ENCODE measurements at places on chromosomes 11 and 22.

- no peak for DNase-seq
Observed at GRCh38 chr22:49979587-49980264, 19.2 kb downstream of the PIM3 start.

- DNase-seq: no peak
Observed at GRCh38 chr11:114034956-114035355, 24.6 kb upstream of the ZBTB16 start.

- no peak for DNase-seq
Observed at GRCh38 chr11:30344085-30344484, 21.2 kb downstream of the ARL14EP start.

- DNase-seq: no peak
Observed at GRCh38 chr11:75505916-75506692, 19.6 kb downstream of the GDPD5 start.

- DNase-seq: no peak
Observed at GRCh38 chr22:49298834-49299750, 528.6 kb downstream of the BRD1 start.
